Glomerular endothelial cell (primary cell): ENCODE measurements at places on chromosomes 16 and 17. TPM values are rescaled to one million over a fixed set of nuclear protein-coding genes. Genes with fewer than 3 reads are reported as not detected.

Gene CA4
- total RNA-seq, result 3.5 and 4.0 TPM in 2 replicates

Gene PDIA2
- 0.23 TPM in 1 of 2 replicates, not detected in the other for total RNA-seq

Gene CXCL16
- total RNA-seq, result 18.0 and 18.5 TPM in 2 replicates

Gene NPB
- total RNA-seq, result 0.68 and 1.9 TPM in 2 replicates

Gene ANKRD40CL
- not detected in 2 replicates for total RNA-seq

Gene BCL6B
- total RNA-seq, result 120 and 180 TPM in 2 replicates
